CD4-positive, alpha-beta memory T cell (primary cell): ENCODE measurements at places on chromosomes 12 and 14. TPM values are rescaled to one million over a fixed set of nuclear protein-coding genes. Genes with fewer than 3 reads are reported as not detected.

GRCh38 chr14:96037891-96038557, 1.1 kb upstream of the C14orf132 start:
- no peaks in the 10 kb centered on the region for H3K36me3 ChIP-seq
- H3K27me3 ChIP-seq = no peaks in the 10 kb centered on the region
- H3K4me3 ChIP-seq = no peak overlapping the region
- peaks cover 16% of the 10 kb centered on the region for H3K4me1 ChIP-seq

DNA sequence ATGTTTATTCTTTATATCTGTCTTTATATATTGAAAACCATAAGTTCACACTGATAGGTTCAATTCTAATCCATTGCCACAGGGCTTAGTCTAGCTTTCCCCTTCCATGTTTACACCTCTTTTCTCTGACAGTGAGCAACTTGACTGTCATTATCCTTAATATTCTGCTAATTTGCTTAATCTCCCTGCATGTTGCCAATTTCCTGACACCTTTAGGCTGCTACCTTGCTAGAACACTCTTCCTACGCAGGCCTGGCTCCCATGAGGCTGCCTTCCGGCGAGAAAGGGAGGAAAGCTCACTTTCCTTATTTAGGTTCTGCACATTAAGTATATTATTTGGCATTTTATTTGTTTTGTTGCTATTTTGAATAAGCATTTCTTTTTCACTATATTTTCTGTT, 12.8 kb upstream of the FRS2 start:
- H3K27me3 ChIP-seq = no peaks in the 10 kb centered on the region
- H3K27ac ChIP-seq = no peak overlapping the region
- H3K4me3 ChIP-seq = no peak overlapping the region
- H3K36me3 ChIP-seq = no peaks in the 10 kb centered on the region
- no peak for DNase-seq
- H3K4me1 ChIP-seq = no peaks in the 10 kb centered on the region

GRCh38 chr12:15629761-15630160, 159.4 kb downstream of the EPS8 start:
- no peaks in the 10 kb centered on the region for H3K4me1 ChIP-seq
- no peak for DNase-seq
- no peaks in the 10 kb centered on the region for H3K27me3 ChIP-seq
- H3K4me3 ChIP-seq = no peak overlapping the region
- H3K36me3 ChIP-seq = no peaks in the 10 kb centered on the region

- H3K27me3 ChIP-seq = no peaks in the 10 kb centered on the region
- H3K36me3 ChIP-seq = no peaks in the 10 kb centered on the region
- H3K27ac ChIP-seq = peak overlapping the region; percentile 27
- no peak overlapping the region for H3K4me3 ChIP-seq
- peak; percentile 37 for DNase-seq
Measured at GRCh38 chr12:92539976-92540781, 162.6 kb upstream of the PLEKHG7 start.

GRCh38 chr12:113532292-113532691, 60.6 kb upstream of the LHX5 start:
- no peaks in the 10 kb centered on the region for H3K36me3 ChIP-seq
- H3K27ac ChIP-seq = no peak overlapping the region
- DNase-seq = no peak
- no peaks in the 10 kb centered on the region for H3K4me1 ChIP-seq
- no peaks in the 10 kb centered on the region for H3K27me3 ChIP-seq

DNA sequence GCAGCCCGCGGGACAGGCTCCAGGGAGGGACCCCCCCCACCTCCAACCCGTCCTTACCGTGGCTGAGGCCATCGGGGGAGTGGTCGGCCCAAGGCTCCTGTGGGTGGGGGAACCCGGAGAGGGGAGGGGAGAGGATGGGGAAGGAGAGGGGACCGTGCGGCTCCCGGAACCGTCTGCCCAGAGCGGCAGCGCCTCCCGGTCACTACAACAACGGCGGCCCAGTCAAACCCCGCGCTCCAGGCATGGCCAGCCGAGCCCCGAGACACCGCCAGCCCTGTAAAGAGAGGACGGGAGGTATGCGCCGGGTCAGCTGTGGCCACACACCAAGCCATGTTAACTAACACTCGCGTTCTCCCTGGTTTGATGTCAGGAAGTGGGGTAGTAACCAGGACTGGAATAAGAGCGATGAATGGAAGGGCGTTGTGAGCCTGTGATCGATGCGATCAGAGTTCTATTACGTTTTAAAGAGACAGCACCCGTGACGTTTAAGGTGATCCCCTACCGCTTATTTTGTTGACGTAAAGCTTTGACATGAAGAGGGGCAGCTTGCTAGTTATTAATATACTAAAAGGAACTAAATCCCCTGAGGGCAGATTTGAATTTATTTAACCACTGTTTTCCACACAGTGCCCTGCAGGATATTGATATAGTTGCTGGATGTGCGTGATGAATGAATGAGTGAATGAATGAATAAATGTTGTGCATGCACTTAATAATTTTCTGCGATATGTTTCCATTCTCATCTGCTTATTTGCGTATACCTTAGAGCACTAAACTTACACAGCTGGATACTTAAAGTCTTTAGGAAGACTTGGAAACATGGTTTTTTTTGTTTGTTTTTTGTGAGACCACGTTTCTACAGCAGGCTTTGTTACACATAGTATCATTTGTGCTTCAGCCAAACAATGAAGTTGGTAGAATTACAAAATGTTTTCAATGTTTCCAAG, at the start of gene POC1B:
Gene POC1B, minus strand, starts transcription at position 224 of the 947 bp plus-strand sequence. Its CDS starts 152 bp downstream, at position 72.
- H3K27me3 ChIP-seq = no peaks in the 10 kb centered on the region
- H3K4me1 ChIP-seq = peaks cover 42% of the 10 kb centered on the region
- H3K4me3 ChIP-seq = peak within 1 kb of the TSS; percentile 93
- peak; percentile 75 for DNase-seq
- peaks cover 6% of the 10 kb centered on the region for H3K36me3 ChIP-seq

GRCh38 chr14:74684434-74684833, 28.4 kb downstream of the AREL1 start:
- H3K27me3 ChIP-seq = no peaks in the 10 kb centered on the region
- H3K27ac ChIP-seq = no peak overlapping the region
- no peak overlapping the region for H3K4me3 ChIP-seq
- peaks cover 24% of the 10 kb centered on the region for H3K36me3 ChIP-seq

GRCh38 chr12:44229846-44230245, 394.0 kb downstream of the TMEM117 start:
- no peak overlapping the region for H3K27ac ChIP-seq
- no peaks in the 10 kb centered on the region for H3K27me3 ChIP-seq
- H3K4me1 ChIP-seq = no peaks in the 10 kb centered on the region
- H3K36me3 ChIP-seq = no peaks in the 10 kb centered on the region

DNA sequence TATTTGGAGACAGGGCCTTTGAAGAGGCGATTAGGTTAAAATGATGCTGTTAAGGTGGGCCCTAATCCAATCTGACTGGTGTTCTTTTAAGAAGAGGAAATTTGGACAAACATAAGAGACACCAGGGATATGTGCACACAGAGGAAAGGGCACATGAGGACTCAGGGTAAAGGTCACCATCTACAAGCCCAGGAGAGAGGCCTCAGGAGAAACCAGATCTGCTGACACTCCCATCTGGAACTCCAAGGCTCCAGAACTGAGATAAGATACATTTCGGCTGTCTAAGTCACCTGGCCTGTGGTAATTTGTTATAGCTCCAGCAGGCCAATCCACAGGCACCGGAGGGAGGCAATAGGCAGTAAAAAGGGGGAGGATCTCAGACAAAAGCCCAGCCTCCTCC, 48.6 kb downstream of the KICS2 start:
- no peak overlapping the region for H3K27ac ChIP-seq
- H3K36me3 ChIP-seq = no peaks in the 10 kb centered on the region

DNA sequence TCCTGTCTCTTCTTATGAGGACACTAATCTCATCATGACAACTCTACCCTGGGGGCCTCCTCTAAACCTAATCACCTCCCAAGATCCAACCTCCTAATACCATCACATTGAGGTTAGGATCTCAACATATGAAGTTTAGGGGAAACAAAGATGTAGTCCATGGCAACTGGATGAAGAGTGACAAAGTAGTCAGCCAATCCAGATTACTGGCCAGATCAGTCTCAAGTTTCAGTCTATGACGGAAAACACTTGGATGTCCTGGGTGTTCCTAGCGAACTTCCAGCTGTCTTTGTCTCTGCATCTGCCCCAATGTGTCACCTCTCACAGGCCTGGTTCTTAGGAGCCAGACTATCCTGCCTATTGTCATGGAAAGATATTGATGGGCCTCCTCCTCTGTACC, 630.8 kb downstream of the AACS start:
- H3K4me3 ChIP-seq = no peak overlapping the region
- no peak overlapping the region for H3K27ac ChIP-seq

GRCh38 chr12:44154128-44154527, 318.2 kb downstream of the TMEM117 start:
- no peak overlapping the region for H3K27ac ChIP-seq
- H3K36me3 ChIP-seq = no peaks in the 10 kb centered on the region
- H3K27me3 ChIP-seq = no peaks in the 10 kb centered on the region
- DNase-seq = no peak

DNA sequence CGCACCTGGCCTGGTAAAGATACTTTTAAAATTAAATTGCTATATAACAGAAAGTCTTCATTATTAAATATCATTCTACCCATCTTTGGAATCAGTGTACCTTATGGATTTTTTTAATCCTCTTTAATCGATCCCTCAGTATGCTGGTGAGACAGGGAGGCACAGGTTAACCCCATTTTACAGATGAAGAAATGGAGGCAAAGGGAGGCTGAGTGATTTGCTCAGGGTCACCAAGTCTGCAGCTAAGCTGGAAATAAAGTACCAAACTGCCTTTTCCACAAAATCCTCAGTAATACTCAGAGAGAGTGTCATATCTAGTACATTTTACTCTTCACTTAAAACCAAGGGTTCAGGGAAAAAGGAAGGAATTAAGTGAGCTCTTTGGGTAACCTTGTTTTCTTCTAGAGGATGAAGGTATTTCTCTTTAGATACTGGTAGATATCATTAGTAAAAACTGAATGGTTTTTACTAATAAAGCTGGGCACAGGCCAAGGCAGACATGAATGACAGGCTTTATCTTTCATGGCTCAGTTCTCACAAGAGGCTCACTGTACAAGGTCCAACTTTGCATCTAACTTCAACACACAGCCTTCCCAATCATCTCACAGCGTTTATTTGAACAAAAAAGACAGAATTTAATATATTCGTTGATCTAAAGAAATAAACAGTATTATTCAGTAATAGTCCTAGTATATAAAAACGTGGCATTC, 35.3 kb upstream of the TTC7B start:
- H3K27ac ChIP-seq = no peak overlapping the region
- no peaks in the 10 kb centered on the region for H3K27me3 ChIP-seq
- no peaks in the 10 kb centered on the region for H3K4me1 ChIP-seq
- H3K36me3 ChIP-seq = no peaks in the 10 kb centered on the region
- H3K4me3 ChIP-seq = no peak overlapping the region

GRCh38 chr12:89895591-89895990, 187.0 kb upstream of the ATP2B1 start:
- no peaks in the 10 kb centered on the region for H3K27me3 ChIP-seq
- peaks cover 24% of the 10 kb centered on the region for H3K4me1 ChIP-seq
- H3K36me3 ChIP-seq = no peaks in the 10 kb centered on the region
- no peak overlapping the region for H3K4me3 ChIP-seq

The PIWIL1 gene
- polyA plus RNA-seq = not detected

The MANSC4 gene
- polyA plus RNA-seq = 0.32 TPM

The KERA gene
- polyA plus RNA-seq = not detected

The CLEC4A gene
- 1.2 TPM for polyA plus RNA-seq

The GON7 gene
- polyA plus RNA-seq = 28.8 TPM

The AJUBA gene
- polyA plus RNA-seq = 0.30 TPM

The DPY19L2 gene
- polyA plus RNA-seq = not detected

The NKX2-8 gene
- not detected for polyA plus RNA-seq

The CHST11 gene
- 64.6 TPM for polyA plus RNA-seq

The ATG101 gene
- polyA plus RNA-seq = 22.2 TPM

The OTOGL gene
- polyA plus RNA-seq = not detected

The KRT71 gene
- polyA plus RNA-seq = not detected

The IL26 gene
- polyA plus RNA-seq = not detected

The RNASE3 gene
- not detected for polyA plus RNA-seq

The C12orf76 gene
- polyA plus RNA-seq = 17.5 TPM
